Neural progenitor cell (in vitro differentiated cells): ENCODE measurements at places on chromosomes 1 and 21. TPM values are rescaled to one million over a fixed set of nuclear protein-coding genes. Genes with fewer than 3 reads are reported as not detected.

The CA6 gene
- total RNA-seq: not detected in 2 replicates

The SLFNL1 gene
- total RNA-seq: 0.19 TPM in 1 of 2 replicates, not detected in the other

DNA sequence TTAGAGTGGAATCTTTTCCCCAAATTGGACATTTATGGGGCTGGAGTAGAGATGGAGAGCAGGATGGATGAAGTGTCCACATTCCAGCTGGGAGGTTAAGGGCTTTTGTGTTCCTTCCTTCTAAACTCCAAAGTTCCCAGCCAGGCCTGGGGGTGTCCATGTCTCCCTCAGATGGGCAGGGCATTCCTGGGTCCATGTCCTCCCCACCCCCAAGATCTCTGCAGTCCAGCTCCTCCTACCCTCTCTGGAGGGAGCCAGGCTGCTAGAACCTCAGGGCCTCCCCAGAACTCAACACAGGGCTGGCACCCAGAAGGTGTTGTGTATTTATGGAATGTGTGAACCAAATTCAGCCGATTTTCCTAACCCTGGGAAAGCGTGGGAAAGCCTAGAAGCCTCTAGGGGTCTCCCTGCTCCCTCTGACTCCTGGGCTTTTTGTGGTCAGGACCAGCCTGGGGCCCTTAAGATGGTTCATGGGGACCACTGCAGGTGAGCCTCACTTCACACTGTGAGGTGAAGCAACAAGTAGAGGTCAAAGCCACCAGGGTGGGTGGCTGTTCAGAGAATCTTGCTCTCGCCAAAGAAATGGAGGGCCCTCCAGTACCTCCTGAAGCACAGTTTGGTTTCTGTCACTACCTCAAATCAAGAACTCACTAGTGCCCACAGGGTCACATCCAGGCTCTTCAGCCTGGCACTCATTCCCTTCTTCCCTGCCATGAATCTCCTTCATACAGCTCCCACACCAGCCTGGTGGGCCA is 54.8 kb downstream of the GLIS1 start:
- peak; percentile 41 for DNase-seq

DNA sequence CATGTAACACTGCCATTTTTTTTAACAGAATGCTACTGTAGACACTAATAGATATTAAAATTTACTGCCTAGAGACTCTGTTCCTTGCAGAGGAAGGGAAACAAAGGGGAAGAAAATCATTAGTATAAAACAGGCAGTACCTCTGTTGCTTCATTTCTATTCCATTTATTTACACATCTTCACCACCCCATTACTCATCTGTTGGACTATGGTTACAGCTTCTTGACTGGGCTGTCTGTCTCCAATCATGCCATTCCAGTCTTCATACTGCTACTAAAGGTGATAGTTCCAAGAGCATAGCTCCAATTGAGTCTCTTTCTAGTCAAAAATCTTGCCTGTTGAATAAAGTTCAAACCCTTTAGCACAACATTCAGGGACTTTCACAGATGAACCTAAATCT is 22.2 kb upstream of the GPR25 start:
- DNase-seq: no peak
